ENCODE measurements at places on chromosomes 4 and X.

DNA sequence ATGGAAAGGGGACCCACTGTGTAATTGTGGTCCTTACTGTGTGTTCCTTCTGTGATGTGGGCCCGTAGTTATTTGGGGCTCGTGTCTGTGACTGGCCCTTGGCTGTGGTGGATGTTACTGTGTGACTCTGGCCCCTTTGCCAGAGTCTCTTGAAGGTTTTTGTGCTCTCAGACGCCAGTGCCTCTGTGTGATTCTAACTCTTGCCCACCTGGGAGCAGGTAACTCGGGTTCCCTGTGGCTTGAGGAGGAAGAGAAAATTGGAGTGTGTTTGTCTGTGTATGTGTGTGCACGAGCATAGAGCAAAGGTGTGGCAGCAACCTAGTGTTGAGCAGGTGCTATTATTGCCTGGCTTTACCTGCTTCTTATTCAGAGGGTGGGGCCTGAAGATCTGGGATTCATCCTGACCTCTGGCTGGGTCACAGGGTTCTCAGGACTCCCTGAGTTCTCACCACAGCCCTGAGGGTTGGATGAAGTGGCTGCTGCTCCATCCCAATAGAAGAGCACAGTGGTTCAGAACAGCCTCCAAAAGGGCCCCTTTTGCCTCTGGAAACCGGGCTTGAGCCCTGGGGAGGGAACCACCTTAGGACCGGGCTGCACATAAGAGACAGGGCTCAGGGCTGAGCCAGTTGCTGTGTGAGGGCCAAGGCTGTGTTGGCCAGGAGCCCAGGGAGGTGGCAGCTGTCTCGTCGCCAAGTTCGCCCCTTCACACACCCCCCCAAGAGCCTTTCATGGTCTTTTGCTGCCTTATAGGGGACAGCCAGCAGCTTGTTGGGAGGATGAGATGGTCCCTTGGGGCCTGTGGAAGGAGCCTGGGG is 1.3 kb downstream of the RBM10 start:
- no peak for DNase-seq

DNA sequence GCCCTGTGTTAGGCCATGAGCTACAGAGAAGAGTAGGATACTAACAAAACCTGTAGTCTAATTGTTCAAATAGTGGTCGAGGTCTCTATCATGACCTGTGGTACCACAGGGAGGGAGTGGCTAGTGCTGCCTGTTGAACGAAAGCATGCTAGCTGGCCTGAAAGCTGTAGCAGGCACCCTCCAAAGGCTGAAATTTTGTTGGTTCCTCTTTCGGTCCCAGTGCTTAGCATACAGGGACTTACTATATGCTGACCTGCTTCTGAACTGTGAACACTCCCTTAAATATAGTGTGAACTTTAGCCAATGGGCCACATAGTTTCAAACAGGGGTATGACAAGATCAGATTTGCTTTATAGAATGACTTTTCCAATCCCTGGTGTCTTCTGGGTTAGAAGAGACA is 113.4 kb downstream of the PJA1 start:
- no peak for DNase-seq

DNA sequence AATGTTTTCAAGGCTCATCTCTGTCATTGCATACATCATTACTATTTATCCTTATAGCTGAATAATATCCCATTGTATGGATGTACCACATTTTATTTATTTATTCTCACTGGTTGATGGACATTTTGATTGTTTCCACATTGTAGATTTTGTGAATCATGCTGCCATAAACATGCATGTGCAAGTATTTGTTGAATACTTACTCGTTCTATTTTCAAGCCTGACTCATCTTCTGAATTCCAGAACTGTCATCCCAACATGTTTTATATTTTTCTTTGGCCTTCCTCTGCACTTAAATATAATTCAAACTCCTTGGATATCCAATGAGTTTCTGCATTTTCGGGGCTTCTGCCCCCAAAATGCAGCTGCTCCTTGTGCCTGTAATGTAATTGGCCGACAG is 77.6 kb downstream of the MXRA5 start:
- no peak for DNase-seq

DNA sequence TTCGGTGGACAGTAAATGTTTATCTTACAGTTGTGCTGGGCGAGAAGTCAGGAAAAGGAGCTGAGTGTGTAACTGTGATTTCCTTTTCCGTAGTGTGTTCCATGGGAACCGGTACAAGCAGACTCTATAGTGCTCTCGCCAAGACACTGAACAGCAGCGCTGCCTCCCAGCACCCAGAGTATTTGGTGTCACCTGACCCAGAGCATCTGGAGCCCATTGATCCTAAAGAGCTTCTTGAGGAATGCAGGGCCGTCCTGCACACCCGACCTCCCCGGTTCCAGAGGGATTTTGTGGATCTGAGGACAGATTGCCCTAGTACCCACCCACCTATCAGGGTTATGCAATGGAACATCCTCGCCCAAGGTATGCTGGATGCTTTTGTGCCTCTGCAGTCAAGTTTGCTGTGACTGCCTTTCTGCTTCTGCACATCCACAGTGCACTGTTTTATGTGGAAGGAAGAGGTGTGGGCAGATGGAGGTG is 27.4 kb downstream of the NOCT start:
- no peak for DNase-seq

GRCh38 chrX:12234534-12235329 is 96.5 kb downstream of the FRMPD4 start:
- no peak for DNase-seq

DNA sequence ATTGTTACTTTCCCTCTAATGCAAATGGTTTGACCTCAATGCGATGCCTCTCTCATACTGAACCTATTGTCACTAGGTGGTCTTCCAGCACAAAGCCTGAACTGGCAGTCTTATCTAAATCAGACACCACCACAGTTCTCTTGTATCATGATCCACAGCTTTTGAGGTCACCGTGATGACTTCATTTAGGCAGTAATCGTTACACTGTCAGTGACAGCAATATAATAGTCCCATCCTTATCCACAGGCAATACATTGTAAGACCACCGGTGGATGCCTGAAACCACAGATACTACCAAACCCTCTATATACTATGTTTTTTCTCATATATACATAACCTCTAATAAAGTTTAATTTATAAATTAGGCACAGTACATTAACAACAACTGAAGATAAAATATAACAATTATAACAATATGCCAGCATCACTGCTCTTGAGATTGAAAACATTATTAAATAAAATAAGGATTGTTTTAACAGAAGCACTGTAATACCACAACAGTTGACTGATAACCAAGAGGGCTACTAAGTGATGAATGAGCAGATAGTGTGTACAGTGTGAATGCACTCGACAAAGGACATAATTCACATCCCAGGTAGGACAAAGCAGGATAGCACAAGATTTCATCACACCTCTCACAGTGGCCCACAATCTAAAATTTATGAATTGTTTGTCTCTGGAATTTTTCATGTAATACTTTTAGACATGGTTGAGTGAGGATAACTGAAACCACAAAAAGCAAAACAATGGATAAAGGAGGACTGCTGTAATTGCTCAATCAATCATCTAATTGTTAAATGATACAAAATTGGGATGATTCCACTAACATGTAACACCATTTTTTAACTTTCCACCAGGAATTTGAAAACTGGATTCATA is 419.4 kb downstream of the CENPC start:
- no peak for DNase-seq

DNA sequence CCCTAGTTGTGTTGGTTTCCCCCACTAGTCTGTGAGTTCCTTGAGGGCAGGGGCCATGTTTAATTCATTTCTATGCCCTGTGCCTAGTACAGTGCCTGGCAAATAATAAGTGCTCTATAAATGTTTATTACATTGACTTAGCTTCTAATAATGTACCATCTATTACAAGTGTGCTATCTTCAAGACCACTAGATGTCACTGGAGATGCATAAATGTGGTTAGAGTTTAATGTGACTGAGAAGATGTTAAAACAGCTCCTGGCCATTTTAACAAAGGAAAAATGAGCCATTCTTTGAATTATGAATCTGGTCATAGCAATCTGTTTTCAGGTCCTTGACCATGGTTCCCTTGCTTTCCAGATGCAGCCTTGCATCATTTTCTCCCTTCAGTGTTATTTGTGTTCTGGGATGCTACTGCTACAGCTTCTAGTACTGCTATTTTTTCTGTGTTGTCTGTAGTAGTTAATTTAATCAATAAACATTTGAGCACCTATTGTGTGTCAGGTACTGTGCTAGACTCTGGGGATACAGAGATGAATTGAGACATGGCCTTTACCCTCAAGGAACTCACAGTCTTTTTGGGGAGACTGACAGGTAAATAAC is 43.2 kb downstream of the SLC9A6 start:
- peak; percentile 47 for DNase-seq

- DNase-seq: no peak
Observed at GRCh38 chr4:54482529-54483200, 175.1 kb upstream of the KIT start.

- DNase-seq: peak; percentile 79
Observed at GRCh38 chrX:46626566-46626965, 53.0 kb downstream of the CHST7 start.

DNA sequence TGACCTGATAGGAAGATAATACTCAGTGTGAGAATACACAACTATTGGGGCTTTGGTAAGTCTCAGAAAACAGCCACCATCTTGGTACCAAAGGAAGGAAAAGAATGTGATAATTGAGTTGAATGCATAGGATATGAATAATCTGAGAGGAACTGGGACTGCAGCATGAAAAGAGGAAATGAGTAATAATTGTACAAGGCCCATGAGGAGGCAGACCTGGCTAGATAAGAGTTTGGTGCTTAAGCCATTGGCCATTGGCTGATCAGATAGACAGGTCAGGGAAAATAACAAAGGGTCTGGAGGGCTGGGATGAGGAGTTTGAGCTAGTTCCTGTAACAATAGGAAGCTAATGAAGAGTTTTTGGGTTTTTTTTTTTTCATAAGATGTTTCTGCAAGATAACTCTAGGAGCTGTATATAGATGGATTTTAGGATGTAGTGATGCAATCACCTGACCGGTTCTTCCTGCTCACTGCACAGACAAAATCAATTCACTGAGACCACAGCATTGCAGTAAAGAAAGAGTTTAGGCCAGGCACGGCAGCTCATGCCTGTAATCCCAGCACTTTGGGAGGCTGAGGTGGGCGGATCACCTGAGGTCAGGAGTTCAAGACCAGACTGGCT is 5.3 kb upstream of the TRMT2B start:
- peak; percentile 59 for DNase-seq

DNA sequence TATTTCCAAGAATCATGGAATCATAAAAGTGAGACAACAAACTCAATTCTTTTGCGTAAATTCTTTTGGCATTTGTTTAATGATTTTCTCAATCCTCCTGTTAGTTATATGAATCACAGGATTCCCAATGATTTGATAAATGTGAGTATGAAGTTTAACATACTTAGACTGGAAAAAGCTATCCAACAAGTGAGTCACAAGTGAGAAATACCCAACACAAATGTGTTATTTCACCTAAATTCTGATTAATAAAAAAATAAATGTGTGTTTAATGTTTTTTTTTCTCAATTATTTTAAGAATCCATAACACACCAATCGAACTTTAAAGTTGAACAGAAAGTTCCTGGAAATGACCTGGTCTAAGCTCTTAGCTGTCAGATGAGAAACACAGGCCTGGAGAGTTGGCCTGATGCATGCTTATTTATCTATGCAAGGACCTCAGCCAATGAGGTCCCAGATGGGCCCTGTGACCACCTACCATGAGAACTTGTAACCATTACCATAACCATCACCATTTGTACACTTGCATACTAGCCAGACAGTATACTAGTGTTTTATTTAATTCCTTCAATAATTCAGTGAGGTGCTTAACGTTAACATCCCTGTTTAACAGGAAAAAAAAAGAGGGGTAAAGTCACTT is 386.7 kb downstream of the SPRY1 start:
- no peak for DNase-seq

- peak; percentile 7 for DNase-seq
Observed at GRCh38 chrX:101462892-101463291, 22.4 kb upstream of the ARMCX4 start.

DNA sequence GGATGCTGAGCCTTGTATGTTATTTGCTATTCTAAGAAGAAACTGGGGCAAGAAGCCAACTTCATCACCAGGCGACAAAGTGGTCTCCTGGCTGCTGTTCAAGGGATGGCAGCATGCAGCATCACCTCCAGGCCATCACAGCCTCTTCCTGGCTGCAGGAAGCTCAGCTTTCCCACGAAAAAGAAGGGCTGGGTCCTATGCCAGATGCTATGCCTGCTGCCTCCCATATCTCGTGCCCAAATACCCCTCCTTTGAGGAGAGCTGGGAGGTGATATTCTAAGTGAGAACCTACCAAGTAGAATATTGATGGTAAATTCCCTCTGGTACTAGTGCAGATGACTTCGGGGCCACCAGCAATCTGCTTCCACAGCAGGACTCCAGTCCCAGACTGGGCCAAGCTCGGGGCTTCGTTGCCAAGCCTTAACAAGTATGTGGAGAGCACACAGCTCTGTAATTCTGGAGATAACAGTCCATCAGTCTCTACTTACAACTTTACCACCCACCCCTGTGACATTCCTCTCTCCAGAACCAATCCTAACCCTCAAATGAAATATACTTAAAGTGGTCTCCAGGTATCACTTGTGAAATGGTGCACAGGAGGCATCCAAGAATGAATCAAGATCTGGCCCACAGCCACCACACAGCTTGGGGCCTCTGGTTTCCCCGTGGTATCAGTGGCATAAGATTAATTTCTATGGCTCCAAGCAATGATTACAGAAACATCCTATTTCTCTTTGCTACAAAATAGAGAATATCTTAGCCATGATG is 149.3 kb downstream of the PALLD start:
- no peak for DNase-seq

DNA sequence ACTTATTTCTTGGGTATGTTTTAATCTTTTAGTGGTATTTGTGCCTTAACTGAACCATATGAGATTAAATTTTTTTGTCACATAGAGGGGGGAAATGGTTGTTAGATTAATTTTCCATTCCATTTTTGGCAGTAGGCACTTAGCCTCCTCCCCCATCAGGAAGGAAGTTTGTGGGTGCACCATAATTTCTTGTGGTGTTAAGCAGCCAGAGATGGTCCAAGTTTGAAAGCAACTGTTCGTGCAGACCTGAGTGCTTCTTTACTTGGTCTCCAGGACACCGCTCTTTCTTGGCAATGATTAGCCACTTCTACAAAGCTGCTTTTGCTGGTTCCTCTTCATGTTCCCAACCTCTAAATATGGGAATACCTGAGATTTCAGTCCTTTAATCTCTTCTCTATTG is 92.7 kb upstream of the RPL34 start:
- peak; percentile 36 for DNase-seq

- no peak for DNase-seq
Observed at GRCh38 chr4:13640149-13640940, 12.8 kb upstream of the BOD1L1 start.

GRCh38 chr4:3863841-3864741 is 97.9 kb downstream of the ADRA2C start:
- no peak for DNase-seq

DNA sequence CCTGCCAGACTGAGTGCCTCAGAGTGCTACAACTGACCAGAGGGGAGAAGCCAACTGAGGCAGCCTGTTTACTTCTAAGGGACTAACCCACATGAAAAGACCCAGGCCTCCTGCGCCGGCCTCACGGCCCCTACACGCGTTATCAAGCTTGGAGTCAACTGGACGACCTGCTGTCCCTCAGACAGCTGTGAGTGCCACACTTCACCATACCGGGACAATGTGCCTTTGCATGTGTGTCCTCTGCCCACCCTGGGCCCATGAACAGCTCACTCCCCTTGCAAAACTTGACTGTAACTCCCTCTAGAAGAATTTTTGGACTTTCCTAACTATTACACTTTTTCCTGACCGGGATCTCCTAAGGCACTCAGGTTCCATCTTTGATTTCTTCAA is 1.8 kb downstream of the NOP14 start:
- peak; percentile 49 for DNase-seq

- DNase-seq: no peak
Observed at GRCh38 chr4:55822329-55822728, 2.7 kb downstream of the EXOC1L start.

Data from activated CD4-positive, alpha-beta T cell treated with anti-CD3 and anti-CD28 coated beads, Interleukin-10, Interleukin-2, amounts not matched to agents 100 ng/mL and 50 ng/mL, durations not matched to agents 16 hours and 8 hours (primary cell).